ENCODE measurements at places on chromosomes 5 and 9.
A peak's percentile ranks its signal among the peaks of the same experiment; 100 is the strongest.

- DNase-seq, result no peak
Measured at GRCh38 chr9:113137196-113138168, 13.3 kb upstream of the SLC31A2 start.

DNA sequence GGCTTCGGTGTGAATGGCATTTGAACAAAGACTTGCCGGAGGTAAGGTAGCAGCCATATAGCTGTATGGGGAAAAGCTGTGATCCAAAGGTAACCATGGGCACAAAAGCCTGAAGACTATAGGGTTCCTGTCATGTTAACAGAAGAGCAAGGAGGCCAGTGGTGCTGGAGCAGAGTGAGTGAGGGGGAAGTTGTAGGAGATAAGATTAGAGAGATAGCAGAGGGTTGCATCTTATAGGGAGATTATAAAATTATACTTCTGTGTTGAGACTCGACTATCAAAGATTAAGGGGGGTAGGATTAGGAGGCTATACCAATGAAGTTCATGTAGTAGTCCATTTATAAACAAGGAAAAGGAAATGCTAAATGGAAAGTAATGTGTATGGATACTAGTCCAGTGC, 3.3 kb downstream of the NCBP1 start:
- no peak for DNase-seq

DNA sequence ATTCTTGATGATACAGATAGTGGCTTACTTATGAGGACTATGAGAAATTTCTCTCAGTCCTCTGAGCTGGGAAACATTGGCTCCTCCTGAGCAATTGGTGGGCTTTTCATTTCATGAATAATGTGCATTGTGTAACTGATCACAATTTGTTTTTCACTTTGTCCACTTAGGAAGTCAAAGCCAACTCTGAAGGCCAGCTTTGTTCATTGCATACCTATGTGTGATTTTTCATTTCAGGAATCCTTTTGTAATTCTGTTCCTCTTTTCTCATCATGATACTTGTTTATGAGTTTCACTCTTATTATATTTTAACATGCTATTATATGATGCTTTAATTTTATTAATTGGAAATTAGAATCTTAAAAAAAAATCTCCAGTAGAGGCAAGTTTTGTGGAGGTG, 483.0 kb downstream of the EBF1 start:
- DNase-seq, result no peak

DNA sequence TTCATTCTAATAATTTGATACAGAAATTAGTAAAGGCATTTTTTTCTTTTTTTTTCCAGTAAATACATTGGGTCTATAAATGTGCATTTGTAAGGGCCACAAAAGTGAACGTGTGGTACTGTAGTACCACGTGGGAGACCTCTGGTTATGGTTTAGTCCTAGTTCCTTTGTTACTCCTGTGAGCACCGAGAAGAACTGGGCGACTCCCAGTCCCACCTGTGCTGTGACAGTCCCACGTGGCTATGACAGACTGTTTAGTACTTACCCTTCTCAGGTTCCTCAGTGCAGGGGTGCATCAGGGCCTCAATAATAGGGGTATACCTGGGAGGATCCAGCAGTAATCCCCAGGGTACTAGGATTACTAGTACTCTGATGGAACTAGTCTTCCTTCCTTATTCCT, 49.3 kb downstream of the LRRC70 start:
- DNase-seq, result no peak

GRCh38 chr9:126125177-126125576, 201.5 kb upstream of the MVB12B start:
- DNase-seq, result no peak

DNA sequence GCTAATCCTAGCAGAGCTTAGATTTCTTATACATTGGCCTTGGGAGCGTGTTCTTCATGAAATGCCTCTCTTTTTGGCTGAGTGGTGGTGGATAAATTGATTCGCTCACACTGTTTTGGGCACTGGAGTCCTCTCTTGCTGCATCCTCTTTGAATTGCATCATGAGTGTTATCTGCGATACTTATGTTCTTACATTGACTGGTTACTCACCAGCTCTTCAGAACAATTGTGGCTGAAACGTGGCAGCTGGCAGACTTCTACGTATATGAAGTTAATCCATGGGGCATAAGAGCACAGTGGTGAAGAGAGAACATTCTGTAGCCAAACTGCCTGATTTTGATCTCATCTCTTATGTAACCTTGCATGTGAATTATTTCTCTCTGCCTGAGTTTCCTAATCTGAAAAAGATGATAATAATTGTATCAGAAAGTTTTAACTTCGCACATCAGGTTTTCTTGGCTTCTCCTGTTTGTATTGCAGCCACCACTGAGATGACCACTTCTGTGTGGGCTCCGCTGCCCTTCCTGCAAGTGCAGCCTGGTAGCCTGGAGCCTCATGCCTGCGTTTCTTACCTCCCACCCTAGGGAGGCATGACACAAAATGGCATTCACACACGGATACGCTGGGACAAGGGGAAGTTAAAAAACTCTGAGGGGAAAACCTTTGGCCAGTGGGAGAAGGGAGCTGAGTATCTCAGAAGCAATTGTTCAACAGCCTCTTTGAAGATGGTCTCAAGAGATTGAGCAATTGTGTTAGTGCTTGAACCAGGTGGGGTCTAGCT, 295.2 kb downstream of the ARHGAP26 start:
- peak; percentile 97 for DNase-seq

DNA sequence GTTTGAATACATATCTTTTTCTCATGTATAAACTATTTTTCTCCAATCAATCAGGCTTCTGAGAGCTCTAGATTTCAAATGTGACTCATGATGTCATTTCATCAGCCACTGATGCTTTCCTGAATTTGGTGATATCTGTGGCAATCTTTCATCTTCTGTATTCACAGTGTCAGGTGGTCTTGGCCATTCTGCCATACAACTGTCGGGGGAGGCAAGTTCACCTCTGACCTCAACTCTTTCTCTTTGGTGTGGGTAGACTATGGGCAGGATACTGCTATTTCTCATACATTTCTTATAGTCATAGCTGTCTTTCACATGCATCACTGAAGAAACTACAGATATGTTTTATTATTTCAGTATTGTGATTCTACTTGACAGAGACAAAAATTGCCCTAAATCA, 414.1 kb upstream of the MEF2C start:
- DNase-seq, result no peak

- DNase-seq, result no peak
Measured at GRCh38 chr9:120846906-120847305, 4.2 kb upstream of the PSMD5 start.

GRCh38 chr5:39835371-39835770, 410.6 kb upstream of the DAB2 start:
- peak; percentile 3 for DNase-seq

DNA sequence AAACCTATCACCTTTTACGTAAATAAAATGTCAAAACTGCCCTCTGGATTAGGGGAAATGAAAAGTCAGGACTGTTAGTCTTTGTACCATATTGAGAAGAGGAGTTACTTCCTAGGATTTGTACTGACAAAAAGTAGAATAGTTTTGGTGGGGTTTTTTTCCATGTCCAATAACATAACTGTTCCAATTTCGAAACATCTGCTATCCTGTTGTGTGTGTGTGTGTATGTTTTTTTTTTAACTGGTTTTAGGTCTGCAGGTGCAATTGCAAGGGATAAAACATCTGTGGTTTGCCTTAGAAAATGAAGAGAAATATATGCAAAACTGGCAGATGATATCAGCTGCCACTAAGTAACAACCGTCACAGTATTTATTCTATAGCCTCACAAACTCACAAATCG, 506.8 kb downstream of the NFIB start:
- DNase-seq, result no peak

DNA sequence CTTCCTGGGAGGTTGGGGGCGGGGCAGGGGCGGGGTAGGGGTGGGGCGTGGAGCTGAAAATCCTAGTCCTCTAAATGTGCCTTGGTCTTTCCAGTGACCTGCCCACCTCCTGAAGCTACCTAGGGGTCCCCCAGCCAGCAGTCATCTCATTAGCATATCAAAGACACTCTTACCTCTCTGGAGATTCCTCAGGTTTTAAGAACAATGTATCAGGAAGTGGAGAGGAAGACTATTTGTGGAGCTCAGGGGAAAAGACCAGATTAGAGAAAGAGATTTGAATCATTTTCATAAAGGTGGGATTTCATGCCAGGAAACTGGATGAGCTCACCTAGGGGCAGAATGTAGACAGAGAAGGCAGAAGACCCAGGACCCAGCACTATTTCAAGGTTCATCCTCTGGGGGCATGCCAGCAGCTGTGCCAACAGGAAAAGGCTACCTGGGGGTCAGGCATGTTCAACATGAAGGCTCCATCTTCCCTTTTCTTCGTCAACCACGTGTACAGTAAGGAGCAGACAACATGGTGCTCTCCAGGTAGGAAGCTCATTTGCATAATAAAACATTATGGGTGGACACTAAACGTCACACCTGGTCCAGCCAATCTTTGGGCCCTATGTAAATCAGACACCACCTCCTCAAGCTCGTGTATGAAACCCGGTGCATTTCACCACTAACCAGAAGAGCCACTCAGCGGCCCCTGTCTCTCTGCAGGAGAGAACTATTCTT, 6.9 kb downstream of the GMCL2 start:
- no peak for DNase-seq

DNA sequence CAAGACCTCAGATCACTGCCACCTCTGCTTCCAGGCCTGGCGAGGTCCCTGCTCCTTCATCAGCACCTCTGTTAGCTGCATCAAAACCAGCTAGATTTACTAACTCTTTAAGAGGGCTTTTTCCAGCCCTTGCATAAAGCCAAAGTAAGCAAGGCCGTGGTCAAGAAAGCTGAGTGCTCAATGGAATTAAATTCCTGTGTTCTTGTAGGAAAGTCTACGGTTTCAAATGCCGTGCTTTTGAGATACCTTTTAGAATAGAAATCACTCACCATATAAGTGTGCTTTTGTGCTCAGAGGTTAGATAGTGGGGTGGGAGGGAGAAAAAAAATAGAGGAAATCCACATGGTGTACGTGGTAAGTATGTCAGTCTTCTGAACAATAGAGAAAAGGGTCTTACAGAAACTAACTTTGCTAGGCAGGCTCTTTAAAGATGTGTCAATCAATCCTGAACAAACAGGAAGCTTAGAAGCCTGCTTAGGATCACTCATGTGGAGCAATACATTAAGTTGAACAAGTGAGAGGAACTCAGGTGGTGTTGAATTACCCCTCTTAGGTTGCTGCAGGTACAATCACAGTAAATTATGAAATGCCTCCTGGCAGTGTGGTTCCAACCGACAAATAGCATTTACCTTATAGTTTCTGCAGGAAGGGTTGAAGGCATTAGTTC, 79.7 kb downstream of the SEMA6A start:
- no peak for DNase-seq

- peak; percentile 57 for DNase-seq
Measured at GRCh38 chr9:137046088-137046787, at the start of gene NPDC1. TSS of gene NPDC1 (minus strand) at chr9:137046177. CDS start at chr9:137045989, 188 bp downstream.

GRCh38 chr9:37026113-37026930, 7.7 kb downstream of the PAX5 start:
- DNase-seq, result no peak

DNA sequence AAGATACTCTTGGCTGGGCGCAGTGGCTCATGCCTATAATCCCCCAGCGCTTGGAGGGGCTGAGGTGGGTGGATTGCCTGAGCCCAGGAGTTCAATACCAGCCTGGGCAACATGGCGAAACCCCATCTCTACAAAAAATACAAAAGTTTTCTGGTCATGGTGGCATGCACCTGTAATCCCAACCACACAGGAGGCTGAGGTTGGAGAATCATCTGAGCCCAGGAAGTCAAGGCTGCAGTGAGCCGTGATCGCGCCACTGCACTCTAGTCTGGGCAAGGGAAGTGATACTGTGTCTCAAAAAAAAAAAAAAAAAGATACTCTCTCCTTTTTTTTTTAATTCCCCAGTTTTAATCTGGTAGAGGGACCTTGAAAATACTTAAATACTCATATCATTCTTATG, 15.0 kb downstream of the ANKRD33B start:
- DNase-seq, result no peak

Measured in fibroblast of mammary gland (primary cell).